ENCODE measurements at places on chromosomes 7 and 10. TPM values are rescaled to one million over a fixed set of nuclear protein-coding genes. Genes with fewer than 3 reads are reported as not detected.
A peak's percentile ranks its signal among the peaks of the same experiment; 100 is the strongest.

DNA sequence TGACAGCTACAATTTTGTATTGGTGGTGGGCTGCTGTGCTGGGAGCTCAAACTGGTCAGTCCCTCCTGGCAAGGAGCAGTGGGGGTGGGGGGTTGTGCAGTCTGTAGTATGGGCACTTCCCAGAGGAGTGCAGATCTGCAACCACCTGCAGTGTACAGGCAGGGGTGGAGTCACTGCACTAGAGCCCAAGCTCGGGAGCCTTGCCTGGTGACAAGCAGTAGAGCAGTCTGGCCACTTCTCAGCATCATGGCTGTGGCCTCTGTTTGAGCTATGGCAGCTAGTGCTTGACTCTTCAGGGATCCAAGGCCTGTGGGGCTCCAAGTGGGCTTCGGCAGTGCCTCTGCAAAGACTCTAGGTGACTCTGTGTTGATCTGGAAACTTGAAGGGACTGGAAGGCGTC is 585.1 kb upstream of the GRM3 start:
- DNase-seq = no peak

GRB10 gene
- 106 TPM for total RNA-seq

DNA sequence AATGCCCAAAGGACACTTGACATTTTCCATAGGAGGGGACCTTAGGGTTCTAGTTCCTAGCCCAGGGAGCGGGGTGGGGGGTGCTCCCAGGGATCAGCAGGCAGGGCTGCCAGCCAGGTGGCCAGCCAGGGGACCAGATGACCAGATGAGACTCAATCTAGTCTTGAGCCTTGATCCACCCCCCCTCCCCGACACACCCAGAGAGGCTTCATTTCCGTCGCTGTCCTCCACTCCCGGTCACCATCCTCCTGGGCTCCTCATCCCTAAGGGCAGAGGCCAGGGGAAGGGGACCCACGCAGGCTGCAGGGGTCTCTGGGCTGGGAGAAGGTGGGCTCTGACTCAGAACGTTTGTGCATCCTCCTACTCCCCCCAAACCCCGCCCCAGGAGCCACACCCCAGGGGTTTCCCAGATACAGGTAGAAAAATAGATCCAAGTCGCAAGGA is 1.0 kb downstream of the STX1A start:
- no peak for DNase-seq

GRCh38 chr10:74363727-74364126 is 212.7 kb downstream of the ADK start:
- no peak for DNase-seq

DNA sequence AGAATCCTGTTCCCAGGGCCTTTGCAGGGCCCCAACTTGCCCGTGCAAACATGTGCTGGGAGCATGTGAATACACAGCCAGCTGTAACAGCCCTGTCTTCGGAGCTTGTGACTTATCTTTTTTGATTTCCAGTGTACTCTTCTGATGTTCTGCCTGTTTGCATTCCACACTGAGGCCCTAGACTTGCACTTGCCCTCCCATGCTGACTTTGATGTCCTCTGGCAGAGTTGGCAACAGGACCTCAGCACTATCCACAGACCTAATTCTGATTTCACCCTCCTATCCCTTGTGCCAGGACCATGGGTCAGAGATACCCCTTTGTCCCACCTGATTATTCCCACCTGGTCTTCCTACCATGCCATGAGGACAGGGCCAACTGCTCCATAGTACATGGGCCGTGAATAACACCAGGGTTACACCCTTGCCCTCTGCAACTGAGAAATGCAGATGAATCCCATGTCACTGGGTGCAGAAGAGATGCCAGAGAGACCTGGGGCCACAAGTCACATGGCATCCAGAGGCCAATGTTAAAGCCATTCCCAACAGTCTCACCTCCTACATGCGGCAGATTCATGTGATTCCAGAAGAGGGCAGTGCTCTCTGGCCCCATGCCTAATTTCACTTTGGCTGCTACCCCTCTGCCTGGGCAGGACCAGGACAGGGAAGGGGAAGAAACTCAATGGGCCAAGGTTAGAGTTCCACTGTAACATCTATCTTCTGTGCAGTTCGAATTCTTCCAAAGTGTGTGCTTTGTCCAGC is 43.0 kb downstream of the SCRN1 start:
- DNase-seq = no peak

DBNL gene
- total RNA-seq = 147 TPM

CCL24 gene
- 0.92 TPM for total RNA-seq

OR13A1 gene
- not detected for total RNA-seq

DNA sequence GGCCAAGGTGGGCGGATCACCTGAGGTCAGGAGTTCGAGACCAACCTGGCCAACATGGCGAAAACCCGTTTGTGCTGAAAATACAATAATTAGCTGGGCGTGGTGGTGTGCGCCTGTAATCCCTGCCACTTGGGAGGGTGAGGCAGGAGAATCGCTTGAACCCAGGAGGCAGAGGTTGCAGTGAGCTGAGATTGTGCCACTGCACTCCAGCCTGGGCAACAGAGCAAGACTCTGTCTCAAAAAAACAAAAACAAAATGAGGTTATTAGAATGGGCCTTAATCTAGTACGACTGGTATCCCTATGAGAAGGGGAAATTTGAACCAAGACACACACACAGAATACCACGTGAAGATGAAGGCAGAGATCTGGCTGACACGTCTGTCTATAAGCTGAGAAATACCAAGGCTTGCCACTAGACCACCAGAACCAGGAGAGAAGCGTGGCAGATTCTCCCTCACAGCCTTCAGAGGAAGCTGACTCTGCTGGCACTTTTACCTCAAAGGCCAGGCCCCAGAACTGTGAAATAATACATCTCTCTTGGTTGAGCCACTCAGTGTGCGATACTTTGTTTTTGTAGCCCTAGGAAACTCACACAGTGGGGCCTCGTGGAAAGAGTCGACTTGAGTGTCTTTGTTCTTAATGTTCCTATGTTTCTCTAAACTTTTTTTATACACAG is 59.6 kb downstream of the TMEM209 start:
- DNase-seq = no peak

DNA sequence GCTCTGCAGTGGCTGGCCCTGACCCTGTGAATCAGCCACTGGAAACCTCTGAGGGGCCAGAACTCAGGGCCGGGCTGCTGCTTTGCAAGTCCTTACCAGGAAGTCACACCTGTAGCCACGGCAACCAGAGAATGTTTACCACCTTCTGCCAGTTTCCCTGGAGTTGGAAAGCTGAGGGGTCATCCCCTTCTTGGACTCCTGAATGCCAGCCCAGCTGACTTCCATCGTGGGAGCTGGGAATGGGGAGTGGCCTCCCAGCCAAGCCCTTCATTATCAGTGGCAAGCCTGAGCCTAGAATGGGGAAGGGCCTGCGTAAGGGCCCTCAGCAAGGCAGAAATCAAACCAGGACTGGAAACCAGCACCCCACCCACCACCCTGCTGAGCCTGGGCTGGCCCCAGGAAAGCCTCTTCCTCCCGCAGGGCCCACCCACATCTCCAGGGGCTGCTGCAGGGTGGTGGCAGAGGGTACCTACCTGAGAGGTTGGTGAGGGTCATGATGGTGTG is 6.5 kb upstream of the CRHR2 start:
- DNase-seq = peak; percentile 44

DNA sequence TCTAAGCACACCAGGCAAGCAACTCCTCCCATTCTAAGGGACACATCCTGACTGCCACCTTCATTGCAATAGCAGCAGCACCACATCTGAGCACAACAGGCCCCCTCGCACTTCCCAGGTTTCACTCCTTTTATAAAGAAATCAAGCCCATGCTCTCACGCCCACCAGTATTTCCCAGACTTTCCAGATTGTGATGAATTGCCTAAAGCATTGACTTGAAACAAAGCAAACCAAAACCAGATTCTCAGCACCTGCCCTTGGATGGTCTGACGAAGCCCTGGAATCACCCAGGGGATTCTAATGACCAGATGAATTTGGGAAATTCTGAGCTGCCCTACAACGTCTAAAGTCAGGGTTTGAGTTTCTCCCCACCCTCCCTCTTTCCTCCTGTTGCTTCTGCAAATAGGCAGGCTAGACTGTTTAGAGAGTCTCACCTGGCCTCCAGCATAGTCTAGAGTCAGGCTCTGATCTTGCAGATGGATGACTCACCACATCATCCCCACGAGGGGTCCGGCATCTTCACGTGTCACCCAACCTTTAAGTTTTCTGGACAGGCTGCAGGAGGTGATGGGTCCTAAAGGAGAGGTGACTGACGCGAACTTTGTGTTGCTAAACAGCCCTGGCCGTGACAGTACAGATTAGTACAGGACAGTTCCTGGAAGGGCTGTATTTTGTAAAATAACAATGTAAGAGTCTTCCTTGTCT is 198.0 kb downstream of the SKIDA1 start:
- DNase-seq = no peak

DNA sequence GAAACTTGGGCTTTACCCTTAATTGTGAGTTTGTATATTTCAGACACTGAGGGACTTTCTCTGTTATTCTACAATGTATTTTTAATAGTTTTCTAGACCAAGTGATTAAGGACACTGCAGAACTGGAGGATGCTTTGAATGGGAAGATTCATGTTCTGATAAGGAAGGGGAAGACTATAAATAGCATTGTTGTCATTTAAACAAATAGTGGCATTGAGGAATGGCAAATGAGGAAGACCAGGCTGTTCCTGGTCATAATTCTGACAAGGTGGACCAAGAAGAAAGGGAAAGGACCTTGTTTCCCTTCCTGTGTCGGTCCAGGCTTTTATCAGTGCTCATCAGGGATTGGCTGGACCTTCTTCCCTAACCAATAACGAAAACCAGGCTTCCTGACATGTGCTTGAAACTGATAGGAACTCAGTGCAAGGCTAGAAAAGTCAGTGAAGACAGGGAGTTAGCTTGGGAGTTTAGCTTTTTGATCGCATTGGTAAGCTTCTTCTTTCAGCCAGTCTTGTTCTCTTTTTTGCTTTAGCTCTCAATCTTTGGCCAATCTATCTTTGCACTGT is 116.2 kb downstream of the ITGA8 start:
- DNase-seq = no peak

DNA sequence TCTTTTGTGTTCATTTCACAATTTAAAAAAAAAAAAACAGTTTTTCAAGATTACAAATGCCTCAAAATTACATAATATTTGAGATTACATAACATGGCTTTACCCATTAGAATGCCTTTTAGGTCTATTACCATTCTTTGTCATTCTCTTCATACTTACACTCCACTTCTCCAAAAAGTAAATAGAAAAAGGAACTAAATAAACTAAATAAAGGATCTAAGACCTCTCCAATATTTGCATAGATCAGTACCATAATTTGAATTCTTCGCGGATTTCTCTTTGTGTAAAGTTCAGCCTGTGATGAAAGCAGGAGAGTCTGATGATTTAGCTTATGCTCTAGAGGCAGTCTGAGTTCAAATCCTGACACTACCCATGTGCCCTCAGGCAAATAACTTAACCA is 56.4 kb upstream of the C1GALT1 start:
- DNase-seq = no peak

CCDC136 gene
- 25.3 TPM for total RNA-seq

GRCh38 chr10:108612485-108612884 is 1310.8 kb downstream of the XPNPEP1 start:
- DNase-seq = no peak

DNA sequence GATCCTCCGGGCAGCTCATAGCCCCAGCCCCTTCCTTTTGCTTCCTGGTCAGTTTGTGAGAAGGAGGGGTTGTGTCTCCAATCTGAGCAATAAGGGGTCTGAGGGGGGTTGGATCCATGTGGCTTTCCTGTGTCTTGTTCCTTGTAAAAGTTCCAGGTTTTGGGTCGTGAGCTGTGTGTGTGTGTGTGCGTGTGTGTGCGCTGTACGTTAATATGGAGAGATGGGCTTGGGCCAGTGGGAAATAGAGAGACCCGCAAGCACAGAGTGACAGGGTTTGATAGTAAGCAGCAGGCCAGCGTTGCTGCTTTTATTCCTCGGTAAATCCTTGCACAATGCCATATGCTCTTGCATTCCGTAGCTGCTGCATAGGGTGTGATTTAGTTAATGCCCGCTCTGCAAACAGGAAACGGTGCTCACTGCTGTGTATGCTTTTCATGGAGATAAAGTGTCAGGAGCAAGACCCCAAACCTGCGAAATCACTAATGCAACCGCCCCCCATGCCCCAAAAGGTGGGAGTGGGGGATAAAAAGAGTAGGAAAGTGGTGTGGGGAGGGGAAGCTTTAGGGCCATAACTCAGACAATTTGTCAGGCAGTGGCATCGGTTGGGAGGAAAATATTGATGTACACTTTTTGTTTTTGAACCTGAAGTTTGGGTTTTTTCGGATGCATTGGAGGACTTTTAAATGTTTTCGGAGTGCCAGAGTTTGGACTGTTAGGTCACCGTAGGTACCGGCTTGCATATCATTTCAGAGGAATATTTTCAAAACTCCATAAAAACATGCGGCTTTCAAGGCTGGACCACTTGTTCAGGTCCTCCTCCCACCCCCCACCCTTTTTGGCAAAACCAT is 108.7 kb downstream of the TCF7L2 start:
- DNase-seq = peak; percentile 33

ZCWPW1 gene
- 4.6 TPM for total RNA-seq

GRCh38 chr10:60399328-60399727 is 9.7 kb upstream of the ANK3 start:
- DNase-seq = no peak

FOXP2 gene
- total RNA-seq = 10.1 TPM

GRCh38 chr10:97718178-97718577 is 4.6 kb downstream of the MARVELD1 start:
- no peak for DNase-seq

CYP26C1 gene
- total RNA-seq = 0.06 TPM

- DNase-seq = no peak
Measured at GRCh38 chr10:109727436-109727835, 195.9 kb downstream of the XPNPEP1 start.

DNA sequence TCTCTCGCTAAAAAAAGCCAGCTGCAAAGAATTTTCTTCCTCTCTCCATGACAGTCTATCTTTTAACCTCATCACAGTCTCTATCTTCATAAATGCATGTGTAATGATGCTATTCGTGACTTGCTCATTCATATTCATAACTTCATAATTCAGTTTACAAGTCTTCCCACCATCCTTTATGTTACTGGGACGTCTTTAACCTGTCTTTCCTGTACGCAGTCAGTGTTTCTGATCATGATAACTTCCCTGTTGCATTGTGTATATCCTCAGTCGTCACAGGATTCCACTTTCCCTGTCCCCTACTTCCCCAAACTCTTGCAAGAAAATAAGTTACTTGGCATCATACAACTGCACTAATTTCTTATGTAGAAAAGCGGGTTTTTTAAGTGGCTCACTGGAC is 165.6 kb upstream of the ASAH2 start:
- no peak for DNase-seq

DNA sequence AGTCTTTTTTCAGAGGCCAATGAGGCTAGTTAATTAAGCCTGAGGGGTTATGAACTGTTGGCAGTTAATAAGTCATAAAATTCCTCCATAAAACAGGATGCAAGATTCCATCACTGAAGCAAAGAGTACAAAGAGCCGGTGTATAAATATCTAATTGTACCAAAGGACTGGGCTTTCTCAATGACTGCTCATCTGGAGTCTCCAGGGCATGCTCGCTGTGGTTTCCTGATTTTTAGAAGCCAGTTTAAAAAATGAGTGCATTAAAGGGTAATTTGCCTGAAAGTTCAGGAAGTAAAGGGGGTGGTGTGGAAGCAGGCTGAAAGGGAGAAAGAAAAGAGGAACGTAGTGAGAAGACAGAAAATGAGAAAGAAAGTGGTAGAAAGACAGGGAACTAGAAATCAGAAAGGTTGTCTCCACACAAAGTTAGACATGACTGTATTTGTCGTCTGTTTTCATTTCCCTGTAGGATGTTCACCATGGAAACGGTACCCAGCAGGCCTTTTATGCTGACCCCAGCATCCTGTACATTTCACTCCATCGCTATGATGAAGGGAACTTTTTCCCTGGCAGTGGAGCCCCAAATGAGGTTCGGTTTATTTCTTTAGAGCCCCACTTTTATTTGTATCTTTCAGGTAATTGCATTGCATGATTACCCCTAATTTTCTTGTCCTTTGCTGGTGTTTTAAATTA is 282.3 kb downstream of the TWIST1 start:
- no peak for DNase-seq

ELFN1 gene
- 1.4 TPM for total RNA-seq
